Progenitor cell of endocrine pancreas (in vitro differentiated cells): ENCODE measurements at places on chromosomes 12 and 14. TPM values are rescaled to one million over a fixed set of nuclear protein-coding genes. Genes with fewer than 3 reads are reported as not detected.

Gene GALNT8
- total RNA-seq: 13.4 and 15.6 TPM in 2 replicates

Gene CDH24
- 23.7 and 25.1 TPM in 2 replicates for total RNA-seq

Gene MYH6
- 0.04 and 0.07 TPM in 2 replicates for total RNA-seq

Gene TGFB3
- total RNA-seq: 10.3 and 11.7 TPM in 2 replicates

DNA sequence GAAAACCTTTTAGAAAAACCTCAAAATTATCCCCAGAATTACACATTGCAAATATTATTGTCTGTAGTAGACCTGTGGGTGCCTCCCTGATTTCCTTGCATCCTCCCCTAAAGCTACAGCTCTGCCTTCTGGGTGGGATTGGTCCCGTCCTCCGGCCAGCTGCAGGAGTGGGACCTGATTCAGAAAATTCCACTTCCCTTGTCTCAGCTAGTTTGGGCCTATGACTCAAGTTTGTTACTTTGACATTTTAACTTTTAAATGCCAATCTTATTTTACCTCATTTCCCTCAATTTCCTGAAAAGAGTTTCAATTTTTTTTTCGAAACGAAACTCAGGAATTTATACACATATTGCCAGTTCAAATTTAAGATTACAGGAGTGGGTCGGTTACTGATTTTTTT lies 13.2 kb upstream of the SLC41A2 start:
- DNase-seq: no peak

DNA sequence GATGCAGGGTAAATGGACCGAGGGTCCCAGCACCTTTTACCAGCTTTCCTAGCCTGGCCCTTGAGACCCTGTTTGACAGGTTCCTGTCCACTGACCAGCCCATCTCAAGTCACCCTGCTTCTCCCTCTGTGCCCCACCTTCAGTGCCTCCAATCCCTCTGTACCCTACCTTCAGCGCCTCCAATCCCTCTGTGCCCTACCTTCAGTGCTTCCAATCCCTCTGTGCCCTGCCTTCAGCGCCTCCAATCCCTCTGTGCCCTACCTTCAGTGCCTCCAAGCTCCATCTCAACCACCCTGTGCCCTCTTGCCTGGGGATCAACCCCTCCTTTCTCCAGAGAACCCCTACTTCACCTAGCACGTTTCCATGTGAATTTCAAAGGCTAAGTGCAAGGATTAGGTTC lies 54.3 kb downstream of the ZFP36L1 start:
- DNase-seq: no peak

DNA sequence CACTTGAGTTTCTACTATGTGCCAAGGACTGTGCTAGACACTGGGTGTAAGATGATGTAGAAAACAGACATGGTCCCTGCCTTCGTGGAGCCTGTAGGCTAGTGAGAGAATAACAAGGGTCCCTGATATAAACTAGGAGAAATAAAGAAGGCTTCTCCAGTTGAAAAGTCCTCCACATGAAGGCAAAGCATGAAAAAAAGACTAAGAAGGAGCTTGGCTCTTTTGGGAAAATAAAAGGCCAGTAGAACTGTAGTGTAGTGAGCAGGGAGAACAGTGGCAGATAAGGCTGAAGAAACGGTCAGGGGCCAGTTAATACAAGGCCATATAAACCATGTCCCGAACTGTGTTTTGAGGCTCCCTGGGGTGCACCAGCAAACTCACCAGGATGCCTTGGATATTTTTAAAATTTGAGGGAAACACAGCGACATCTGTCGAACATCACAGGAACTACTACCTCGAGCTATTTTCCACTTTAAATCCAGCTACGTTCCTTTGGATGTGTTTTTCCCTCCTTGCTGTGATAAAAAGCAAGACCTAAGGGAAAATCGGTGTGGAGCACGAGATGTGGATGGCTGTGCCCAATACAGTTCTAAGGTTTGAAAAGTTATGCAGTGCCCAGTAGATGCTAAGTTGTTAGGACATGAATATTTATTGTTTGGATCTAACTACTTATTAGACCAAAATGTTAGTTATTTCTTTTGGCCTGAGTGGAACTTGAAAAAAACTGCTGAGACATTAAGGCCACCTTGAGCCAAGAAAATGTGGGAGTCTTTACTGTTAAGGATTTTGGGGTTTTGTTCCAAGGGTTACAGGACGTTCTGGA lies 8.5 kb upstream of the CFL2 start:
- DNase-seq: no peak

GRCh38 chr14:91996948-91997371 lies 42.9 kb downstream of the TRIP11 start:
- no peak for DNase-seq

GRCh38 chr12:22625762-22626294 lies 857 bp downstream of the ETNK1 start:
- DNase-seq: no peak
